Activated CD4-positive, alpha-beta T cell treated with anti-CD3 and anti-CD28 coated beads for 48 hours (primary cell): ENCODE measurements at places on chromosomes 16 and 17.

DNA sequence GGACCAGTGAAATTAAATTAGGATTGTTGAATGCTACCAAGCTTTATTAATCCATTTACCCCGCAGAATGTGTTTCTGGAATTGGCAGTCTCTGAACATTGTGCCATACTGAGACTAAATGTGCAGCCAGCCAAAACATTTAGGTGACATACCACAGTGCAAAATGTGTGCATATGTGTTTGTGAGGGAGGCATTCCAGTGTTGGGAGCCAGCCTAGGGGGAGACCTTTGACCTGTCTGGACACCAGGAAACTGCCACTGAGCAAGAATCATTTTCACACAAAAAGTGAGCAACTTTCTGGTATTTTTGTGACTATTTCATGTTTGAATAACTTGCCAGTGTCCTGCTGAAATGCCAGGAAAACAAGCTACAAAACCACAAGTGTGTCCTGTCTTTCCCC lies 64.7 kb upstream of the SLC12A3 start:
- DNase-seq = no peak

DNA sequence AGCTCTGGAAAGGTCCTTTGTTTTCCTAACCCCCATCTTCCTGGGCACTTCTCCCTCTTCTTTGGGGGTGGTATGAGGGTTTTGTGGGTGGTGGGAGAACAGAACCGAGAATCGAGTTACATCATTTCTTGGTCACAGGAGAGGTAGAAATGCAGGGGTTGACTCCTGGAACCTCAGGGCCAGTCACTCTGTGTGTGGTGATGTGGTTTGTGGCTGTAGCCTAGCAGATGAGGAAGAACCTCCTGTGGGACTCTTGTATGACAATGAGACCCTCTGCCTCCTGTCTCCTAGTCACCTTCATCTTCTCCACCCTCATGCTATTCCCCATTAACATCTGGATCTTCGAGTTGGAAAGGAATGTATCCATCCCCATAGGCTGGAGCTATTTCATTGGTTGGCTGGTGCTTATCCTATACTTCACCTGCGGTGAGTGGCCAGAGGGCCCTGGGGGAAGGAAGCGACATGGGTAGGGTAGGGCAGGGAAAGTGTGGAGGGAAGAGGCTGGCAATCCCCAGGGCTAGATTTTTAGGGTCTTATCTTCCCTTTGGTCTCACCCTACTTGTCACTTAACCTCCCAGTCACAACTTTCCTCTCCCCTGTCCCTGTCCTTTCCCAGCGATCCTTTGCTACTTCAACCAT lies 5.5 kb downstream of the ODF4 start:
- peak; percentile 21 for DNase-seq

- DNase-seq = no peak
Observed at GRCh38 chr17:75570772-75571171, 16.8 kb upstream of the MYO15B start.

- no peak for DNase-seq
Observed at GRCh38 chr16:89242795-89243200, 25.3 kb downstream of the ZNF778 start.

GRCh38 chr16:54240271-54241129 lies 46.1 kb downstream of the IRX3 start:
- DNase-seq = no peak

DNA sequence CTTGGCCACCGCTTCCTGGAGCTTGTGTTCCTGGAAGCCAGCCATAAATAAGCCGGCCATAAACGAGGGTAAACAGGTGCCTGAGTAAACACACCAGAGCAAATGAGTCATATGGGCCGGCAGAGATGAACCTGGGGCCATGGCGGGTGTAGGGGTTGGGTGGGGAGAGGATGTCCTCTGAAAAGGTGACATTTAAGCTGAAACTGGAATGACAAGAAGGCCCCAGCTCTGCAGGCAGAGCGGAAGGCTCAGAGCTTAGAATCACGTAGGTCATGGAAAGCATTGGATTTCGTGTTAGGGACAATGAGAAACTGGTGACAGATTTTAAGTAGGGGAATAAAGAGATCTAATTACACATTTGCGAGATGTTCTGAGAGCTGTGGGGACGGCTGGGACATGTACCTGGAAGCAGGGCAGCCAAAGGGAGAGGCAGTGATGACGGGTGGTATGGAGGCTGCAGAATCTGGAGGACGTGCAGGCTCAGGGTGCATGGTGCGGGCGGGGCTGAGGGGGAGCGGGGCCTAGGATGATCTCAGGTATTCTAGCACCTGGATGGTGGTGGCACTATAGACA lies 8.1 kb upstream of the DNASE1 start:
- no peak for DNase-seq

- no peak for DNase-seq
Observed at GRCh38 chr17:60388742-60389141, 3.2 kb downstream of the USP32 start.

GRCh38 chr17:40486522-40487370 lies 14.7 kb downstream of the TNS4 start:
- no peak for DNase-seq

- DNase-seq = no peak
Observed at GRCh38 chr16:63361032-63361624, 1324.9 kb upstream of the CDH8 start.

DNA sequence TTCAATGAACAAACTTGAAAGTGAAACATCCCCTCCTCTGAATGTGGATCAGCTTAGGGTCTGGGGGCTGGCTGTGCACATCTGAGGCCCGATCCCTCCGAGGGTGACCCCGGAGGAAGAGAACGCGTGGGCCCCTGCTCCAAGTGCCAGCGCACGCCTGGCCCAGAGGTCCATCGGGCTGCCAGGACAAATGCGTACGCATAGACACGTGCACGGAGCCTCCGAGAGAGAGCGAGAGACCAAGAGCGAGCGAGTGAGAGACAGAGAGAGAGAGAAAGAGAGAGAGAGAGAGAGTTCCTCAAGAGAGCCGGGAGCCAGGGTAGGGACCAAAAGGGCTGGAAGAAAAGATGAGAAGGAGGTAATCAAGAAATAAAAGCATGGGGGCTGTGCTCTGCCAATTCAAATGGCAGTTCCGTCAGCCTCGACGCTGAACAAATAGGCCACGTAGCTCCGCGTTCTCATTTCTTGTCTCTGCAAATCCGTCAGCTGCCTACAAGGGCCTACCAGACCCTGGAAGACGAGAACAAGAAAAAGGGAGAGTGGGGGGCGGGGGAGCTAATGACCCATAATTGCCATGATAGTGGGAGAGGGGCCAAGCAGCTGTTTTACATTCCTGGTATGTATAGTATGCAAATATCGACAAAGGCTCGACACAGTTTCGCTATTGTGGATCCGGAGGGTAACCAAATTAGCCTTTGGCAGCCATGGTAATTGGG lies 435.3 kb upstream of the ZFHX3 start:
- no peak for DNase-seq

GRCh38 chr17:66548659-66549310 lies 246.4 kb downstream of the PRKCA start:
- no peak for DNase-seq

DNA sequence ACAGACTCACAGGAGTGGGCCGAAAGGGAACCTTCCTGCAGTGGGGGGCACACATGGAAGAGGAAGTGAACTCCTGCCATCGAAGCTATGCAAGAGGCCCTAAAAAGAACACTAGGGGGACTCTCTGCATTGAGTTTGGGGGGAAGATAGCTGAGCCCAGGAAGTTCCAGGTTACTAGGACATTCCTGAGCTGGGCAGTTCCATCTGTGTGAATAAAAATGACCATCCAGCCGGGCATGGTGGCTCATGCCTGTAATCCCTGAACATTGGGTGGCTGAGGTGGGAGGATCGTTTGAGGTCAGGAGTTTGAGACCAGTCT lies 211.8 kb downstream of the ZNF423 start:
- no peak for DNase-seq

GRCh38 chr17:68089881-68090280 lies 54.3 kb downstream of the KPNA2 start:
- DNase-seq = peak; percentile 31

DNA sequence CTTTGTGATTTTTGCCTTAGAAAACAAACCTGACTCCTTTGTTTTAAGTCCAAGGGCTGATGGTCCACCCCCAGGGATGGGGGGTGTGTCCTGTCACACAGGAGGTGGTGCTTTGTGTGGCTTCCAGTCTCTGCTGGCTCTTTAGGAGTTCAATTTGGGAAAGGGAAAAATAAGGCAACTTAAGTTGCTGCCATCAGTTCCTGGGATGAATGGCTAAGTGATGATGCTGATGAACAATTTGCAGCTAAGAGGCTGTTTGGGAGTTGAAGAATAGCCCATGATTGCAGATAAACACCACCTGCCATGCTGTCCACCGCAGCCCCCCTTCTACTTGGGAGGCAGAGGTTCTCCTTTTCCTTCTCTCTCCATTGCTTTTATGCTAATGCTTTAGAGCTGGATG lies 40.2 kb downstream of the ARL4D start:
- no peak for DNase-seq

DNA sequence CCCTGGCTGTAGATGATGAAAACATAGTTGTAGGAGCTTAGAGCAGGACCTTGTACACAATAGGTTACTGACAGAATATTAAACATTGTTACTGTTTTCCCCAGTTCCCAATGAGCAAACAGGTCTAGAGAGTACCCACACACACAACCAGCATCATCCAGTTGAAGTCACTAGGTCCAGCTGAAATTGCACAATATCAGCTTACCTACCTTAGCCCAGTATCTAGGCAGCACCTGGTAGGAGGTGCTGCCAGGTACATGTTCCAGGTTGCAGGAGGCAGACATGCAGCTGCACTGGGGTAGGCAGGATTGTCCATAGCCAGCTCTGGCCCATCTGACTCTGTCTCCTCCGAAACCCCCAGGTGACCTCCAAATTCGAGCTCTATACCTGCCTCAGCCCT lies 1.5 kb upstream of the SYCE1L start:
- DNase-seq = no peak

GRCh38 chr16:84048270-84048669 lies 5.7 kb upstream of the SLC38A8 start:
- no peak for DNase-seq

DNA sequence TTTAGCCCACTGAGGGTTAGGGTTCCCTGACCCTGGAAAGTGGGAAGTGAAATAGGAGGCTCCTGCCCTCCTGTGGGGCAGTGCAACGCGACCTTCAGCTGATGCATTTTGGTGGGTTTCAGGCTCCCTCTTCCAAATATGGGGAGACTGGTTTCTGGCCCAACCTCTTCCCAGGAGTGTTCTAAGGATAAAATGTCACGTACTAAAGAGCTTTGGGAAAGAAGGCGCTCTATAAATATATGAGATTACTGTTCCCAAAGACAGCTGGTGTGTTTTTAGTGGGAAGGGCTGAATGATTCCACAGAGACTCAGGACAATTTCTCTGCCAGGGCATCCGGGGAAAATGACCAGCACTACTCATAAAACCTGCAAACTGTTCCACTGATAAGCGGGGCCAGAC lies 9.8 kb downstream of the SLC35B1 start:
- no peak for DNase-seq

DNA sequence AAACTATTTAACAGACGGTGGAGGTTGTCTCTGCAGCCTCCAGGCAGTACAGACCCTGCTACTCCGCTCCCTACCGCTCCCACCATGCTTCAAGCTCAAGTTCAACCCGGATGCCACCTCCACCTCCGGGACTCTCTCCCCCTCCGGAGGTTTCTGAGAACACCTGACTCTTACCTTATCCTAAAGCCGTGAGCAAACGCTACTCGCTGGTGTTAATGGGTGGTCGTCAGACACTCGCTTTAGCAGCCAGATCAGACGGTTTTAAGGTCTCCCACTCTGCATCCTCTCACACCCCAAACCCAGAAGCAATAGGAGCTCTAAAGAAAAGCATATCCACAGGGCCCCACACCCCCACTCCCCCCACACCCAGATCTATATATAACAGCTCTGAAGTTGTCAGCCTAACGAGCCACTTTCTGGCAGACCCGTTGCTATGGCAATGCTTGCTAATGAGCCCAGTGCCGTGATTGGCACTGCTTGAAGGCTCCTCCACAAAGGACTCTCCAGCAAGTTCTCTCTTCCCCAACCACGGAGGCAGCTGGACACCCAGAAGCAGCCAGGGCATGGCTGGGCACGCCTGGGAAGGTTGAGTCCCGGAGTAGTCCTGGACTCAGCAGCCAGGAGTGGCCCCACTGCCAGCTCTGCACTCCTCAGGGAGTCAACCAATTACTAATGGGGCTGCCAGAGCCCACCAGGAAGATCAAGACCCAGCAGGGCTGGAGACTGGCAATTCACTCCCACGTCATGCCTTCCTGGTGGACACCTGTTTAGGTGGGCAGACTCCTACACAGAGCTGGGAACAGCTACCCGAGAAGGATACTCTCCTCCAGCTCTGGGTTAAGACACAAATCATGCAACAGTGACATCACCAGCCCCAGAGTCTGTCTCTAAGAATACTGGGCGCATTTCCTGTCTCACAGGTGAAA lies 121.2 kb upstream of the RCVRN start:
- no peak for DNase-seq
